Left forelimb (tissue), 1 donor: ENCODE measurements at places on chromosomes 2 and 18.

GRCh38 chr2:74887445-74887951 lies 53.6 kb downstream of the HK2 start:
- DNase-seq: peak; percentile 46

- DNase-seq: no peak
Observed at GRCh38 chr2:96540136-96540535, 3.6 kb downstream of the ARID5A start.

DNA sequence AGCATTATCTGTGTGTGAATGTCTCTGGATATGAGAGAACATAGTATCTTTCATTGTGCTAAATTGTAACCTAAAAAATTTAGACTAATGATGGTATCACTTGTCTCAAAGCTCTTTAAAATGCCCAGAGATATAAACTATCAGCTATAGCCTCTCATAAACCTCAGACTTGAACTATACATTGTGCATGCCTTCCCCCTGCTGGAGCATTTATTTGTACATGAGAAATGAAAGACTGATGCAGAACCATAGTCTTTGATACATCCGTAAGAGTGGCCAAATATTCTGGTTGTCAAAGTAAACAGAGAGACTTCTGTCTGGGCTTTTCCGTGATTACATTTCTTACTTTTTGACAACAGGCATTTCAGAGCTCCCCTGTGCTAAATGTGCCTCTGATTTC lies 71.9 kb upstream of the CCDC68 start:
- no peak for DNase-seq

DNA sequence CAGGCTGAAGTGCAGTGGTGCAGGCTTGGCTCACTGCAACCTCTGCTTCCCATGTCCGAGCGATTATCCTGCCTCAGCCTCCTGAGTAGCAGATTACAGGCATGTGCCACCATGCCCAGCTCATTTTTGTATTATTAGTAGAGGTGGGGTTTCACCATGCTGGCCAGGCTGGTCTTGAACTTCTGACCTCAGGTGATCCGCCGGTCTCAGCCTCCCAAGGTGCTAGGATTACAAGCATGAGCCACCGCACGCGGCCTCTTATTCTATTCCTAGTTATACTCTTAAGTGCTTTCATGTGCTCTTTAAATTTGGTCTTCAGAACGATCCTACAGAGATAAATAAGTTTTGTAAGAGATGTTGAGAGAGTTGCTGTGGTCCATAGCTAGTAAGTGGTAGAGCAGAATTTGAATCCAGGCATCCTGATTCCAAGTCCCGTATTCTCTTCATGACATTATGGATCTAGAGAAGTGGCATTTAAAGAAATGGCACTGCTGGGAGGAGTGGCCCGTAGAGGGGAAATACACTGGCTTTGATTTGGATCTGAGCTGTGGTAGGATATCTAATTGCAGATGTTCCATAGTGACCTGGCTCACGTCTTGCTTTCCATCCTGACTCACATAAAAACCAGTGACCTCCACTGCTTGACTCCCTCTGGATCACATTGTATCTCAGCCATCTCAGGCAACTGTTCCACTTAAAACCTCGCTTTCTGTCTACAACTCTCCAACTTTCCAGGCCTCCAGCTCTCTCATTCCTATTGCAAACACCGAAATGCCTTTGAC lies 22.8 kb upstream of the ME2 start:
- DNase-seq: no peak

DNA sequence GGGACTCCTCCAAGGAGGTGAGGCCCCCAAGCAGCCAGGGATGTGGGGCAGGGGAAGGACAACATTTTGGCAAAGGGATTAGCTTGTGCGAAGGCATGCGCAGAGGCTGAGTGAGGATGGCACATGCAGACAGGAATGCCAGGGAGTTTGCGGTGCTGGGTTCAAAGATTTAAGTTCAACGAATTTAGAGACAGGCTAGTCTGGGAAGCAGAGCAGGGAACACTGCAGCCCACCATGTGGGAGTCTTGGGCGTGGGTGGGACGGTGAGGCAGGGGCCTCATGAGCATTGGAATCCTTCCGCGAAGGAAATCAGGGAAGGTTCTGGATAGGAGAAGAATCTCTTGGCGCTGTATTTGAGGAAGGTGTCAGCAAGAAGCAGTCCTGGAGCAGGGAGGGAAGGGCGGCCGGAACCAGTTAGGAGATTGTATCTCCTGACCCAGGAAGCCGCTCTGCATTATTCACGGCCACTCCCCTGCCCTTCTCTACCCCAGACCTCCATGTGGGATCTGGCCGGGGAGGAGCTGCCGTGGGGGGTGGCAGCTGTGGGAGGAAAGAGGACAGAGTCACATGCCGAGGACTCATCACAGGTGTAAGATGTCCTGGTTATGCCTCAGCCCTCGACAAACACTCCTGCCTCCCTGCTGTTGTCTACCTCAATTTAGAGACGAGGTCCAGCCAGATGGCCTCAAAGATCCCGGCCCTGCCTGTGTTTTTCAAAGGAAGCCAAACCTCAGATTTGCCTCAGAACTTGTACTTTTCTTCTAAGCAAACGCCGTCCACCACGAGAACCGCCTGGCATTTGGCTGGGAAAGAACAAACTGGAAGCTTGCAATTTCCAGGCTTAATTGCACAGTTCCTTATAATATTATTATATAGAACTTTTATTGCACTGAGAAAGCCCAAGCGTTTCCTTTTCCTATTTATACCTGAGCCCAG lies 123.7 kb upstream of the SMAD2 start:
- DNase-seq: no peak

DNA sequence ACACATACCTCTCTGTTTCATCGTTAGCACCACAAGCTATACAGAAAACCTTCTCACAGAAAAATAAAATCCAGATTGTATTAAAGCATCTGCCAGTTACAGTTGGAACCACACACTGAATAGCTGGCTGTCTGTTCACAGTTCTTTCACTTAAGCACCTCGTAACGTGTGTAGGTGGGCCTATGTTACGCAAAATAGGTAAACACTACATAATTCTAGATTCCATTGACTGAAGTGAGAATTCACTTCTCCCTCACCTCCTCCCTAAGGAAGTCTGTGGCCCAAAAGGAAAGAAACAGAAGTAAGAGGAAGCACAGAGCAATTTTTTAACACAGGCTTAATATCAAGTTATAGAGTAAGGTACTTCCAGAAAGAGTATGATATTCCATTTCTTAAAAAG lies 24.9 kb downstream of the PELI1 start:
- DNase-seq: no peak

GRCh38 chr2:61141151-61141550 lies 20.8 kb upstream of the C2orf74 start:
- no peak for DNase-seq
